ENCODE measurements at places on chromosomes 6 and 20.

DNA sequence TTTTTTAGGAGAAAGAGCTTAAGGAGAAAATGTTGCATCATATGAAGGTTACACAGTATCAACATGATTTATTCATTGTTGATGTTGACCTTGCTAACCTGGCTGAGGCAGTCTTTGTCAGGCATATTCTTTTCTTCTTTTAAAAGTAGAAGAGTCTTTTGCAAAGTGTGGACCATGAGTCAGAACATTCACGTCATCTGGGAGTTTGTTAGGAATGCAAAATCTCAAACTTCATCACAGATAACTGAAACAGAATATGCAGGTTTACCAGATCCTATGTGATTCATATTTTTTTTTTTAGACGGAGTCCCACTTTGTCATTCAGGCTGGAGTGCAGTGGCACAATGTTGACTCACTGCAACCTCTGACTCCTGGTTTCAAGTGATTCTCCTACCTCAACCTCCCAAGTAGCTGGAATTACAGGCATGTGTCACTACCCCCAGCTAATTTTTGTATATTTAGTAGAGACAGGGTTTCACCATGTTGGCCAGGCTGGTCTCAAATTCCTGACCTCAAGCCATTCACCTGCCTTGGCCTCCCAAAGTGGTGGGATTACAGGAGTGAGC lies 530.4 kb upstream of the BTBD3 start:
- no peak for DNase-seq

DNA sequence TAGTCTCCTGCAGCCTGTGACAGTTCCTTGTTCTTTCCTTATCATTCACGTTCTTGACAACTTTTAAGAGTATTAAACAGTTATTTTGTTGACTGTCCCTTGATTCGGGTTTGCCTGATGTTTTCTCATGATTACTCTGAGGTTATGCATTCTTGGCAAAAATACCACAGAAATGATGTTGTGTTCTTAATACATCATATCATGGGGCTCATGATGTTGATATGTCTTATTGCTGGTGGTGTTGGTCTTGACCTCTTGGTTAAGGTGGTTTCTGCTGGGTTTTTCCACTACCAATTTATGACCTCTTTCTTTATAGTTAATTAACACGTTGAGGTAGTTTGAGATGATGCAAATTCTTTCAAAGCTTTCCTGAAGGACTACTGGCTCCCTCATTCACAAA lies 59.1 kb downstream of the ZHX3 start:
- DNase-seq: no peak

DNA sequence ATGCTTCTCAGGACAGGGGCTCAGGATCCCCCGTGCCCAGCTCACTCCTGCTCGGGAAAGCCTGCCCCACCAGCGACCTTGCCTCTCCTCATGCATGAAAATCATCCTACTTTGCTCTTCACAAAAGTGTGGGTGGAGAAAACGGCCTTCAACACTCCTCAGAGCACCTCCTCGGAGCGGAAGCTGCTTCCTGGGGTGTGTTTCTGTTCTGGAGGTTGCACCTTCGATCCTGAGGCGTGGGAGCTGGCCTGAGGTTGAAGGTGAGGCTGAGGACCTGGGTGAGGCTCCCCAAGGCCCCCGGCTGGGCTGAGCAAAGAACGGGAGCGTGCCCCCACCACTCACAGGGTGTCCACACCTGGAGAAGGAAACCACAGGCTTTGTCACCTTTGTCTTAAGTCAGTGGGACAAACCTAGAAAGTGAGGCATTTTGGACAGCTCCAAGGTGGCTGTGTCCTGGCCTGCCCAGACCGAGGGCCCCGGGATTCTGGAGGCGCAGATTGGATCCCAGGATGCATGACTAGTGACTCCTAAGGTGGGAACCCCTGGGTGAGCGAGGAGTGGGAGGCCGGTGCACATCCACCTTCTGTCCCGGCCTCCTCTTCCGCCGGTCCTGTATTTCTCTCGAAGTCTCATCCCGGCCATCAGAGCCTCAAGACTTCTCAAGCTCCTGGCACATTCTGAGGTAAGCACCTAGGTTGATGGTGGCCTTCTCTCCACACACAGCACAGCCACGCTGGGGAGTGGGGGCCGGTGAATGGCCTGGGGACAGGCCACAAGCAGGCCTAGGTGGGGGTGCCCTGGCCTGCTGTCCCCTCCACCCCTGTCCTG lies 104.7 kb downstream of the TMEM242 start:
- DNase-seq: peak; percentile 39

- no peak for DNase-seq
These were observed 279.0 kb upstream of the ZFP64 start for GRCh38 chr20:52470561-52470960.

DNA sequence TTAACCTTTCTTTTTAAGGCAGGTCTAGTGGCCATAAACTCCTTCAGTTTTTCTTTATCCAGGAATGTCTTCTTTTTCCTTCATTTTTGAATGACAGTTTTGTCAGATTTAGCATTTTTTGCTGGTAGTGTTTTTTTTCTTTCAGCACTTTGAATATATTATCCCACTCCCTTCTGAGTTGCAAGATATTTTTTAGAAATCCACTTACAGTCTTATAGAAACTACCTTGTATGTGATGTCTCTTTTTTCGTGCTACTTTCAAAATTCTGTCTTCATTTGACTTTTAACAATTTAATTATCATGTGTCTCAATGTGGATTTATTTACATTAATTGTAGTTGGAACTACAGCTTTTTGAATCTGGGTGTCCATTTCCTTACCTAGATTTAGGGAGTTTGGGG lies 284.4 kb upstream of the RNF217 start:
- no peak for DNase-seq

GRCh38 chr6:111276335-111276734 lies 189.0 kb downstream of the SLC16A10 start:
- DNase-seq: no peak

GRCh38 chr6:157571269-157571668 lies 190.3 kb downstream of the ZDHHC14 start:
- DNase-seq: no peak

DNA sequence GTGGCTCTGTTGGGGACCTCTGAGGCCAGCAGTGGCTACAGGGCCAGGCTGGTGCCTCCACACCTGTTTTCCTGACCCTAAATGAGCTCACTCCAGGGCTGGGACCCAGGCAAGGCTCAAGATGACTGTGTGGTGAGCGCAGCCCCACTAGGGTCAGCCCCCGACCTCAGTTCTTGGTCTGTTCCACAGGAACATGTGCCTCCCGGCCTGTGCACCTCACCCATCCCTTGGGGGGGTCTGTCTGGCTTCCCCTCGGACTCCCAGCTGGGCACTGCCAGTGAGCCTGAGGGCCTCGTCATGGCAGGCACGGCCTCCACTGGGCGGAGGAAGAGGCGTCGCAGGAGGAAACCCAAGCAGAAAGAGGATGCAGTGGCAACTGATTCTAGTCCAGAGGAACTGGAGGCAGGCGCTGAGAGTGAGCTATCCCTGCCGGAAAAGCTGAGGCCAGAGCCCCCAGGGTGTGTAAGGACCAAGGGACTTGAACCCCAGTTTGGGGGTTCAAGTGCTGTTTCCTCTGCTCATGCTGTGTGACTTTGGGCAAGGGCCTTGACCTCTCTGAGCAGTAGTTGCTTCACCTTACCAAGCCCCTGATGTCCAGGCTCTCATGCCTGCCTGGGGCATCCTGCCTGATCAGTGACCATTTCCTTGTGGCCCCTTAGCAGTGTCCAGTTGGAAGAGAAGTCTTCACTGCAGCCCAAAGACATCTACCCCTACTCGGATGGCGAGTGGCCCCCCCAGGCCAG lies 8.0 kb downstream of the LPIN3 start:
- no peak for DNase-seq

DNA sequence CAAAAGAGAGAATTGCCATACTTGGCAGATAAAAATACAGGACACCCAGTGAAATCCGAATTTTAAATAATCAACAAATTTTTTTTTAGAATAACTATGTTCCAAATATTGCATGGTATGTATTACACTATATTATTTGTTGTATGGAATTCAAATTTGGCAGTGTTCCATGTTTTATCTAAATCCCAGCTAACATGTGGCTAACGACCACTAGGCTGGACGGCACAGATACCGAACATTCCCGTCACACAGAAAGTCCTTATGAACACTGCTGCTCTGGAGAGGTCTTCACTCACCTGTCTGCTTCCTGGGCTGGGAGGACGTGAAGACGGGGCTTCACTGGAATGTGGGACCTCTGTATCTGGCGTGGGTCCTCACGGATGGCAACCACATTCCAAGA lies 32.8 kb downstream of the SNX5 start:
- DNase-seq: peak; percentile 37
